Activated CD4-positive, alpha-beta T cell treated with anti-CD3 and anti-CD28 coated beads, Interleukin-2, amount 10 ng/mL, durations not matched to agents 24 days and 14 days (primary cell): ENCODE measurements at places on chromosomes 11 and 22. TPM values are rescaled to one million over a fixed set of nuclear protein-coding genes. Genes with fewer than 3 reads are reported as not detected.

DNA sequence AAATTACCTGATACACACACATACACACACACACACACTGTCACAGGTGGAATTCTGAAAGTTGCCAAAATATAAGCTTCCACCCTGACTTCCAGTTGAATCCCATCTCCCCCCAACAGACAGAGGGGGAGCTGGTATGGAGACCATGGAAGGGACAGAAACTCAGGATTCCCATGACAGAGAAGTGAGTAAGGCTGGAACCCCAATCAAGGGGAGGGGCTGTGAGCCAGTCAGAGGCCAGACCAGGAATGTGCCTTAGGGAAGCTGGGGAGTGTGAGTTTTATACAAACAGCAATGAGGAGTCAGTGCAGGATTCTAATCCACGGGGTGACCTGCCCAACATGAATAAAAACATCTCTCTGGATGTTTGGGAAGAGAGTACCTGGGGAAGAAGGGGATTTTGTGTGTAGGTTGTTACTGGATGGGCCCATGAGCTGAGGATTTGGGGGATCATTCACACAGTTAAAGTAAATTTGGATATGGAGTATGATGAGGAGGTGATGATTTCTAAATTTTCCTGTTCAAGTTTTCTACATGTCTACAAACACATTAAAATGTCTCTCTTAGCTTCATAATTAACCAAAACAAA is 38.7 kb upstream of the TOP3B start:
- DNase-seq, result no peak
- peaks cover 11% of the 10 kb centered on the region for H3K27me3 ChIP-seq
- H3K4me3 ChIP-seq, result no peak overlapping the region
- H3K4me1 ChIP-seq, result peaks cover 3% of the 10 kb centered on the region
- H3K27ac ChIP-seq, result no peak overlapping the region

The KRTAP5-1 gene
- total RNA-seq, result not detected in 2 replicates

The TIMM10B gene
- 41.3 and 47.4 TPM in 2 replicates for total RNA-seq

The ARFGAP2 gene
- 98.3 and 109 TPM in 2 replicates for total RNA-seq

DNA sequence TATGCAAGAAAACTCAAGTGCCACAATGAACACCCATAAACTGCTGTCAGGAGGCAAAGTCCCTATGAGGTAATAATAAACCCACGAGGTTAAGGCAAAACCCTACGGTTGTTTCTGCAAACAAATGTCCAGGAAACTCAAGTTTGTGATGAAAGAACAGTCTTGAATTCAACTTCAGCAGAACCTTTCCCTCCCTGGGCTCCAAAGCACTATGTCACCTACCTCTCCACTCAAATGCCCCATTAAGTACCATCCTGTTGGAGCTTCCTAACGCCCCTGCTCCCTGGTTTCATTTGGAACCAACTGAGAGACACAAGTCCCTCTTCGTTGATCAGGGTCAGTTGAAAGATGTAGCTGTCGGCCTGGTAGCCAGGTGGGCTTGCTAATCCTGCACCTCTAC is 2.6 kb upstream of the C11orf91 start:
- H3K4me3 ChIP-seq, result no peak overlapping the region
- peaks cover 5% of the 10 kb centered on the region for H3K27me3 ChIP-seq
- DNase-seq, result no peak
- no peak overlapping the region for H3K27ac ChIP-seq
- H3K36me3 ChIP-seq, result peaks cover 8% of the 10 kb centered on the region

The OR6T1 gene
- total RNA-seq, result not detected in 2 replicates

DNA sequence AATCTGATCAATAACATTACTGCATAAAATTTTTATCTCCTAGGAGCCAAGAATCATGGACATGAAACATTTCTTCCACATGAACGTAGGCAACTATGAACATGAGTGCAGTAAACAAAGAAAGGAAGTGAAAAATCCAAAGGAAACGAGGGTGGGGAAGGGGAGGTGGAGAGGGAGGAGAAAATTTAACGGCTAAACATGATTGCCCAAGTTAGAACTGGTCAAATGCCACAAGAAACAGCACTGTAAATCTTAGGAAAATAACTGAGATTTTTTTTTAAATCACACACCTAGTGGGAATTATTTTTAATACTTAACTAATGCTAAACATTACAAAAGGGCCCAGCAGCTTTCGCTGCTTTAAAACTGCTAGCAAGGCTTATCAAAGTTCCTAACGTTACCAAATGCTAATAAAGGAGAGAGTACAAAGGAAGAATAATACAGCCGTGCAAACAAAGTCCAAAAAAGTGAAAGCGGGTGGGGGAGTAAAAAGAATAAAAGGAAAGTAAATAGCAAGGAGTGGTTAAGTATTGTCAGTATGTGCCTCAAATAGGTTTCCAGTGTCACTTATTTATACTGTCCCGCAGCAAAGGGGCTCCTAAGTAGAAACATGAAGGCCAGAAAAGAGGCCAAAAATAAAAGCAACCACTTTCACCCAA is 13.7 kb downstream of the NARS2 start:
- peak overlapping the region; percentile 64 for H3K4me3 ChIP-seq
- peak overlapping the region; percentile 84 for H3K27ac ChIP-seq
- no peaks in the 10 kb centered on the region for H3K27me3 ChIP-seq
- peaks cover 55% of the 10 kb centered on the region for H3K4me1 ChIP-seq
- H3K36me3 ChIP-seq, result peaks cover 44% of the 10 kb centered on the region

The NXPE1 gene
- total RNA-seq, result not detected in 2 replicates

DNA sequence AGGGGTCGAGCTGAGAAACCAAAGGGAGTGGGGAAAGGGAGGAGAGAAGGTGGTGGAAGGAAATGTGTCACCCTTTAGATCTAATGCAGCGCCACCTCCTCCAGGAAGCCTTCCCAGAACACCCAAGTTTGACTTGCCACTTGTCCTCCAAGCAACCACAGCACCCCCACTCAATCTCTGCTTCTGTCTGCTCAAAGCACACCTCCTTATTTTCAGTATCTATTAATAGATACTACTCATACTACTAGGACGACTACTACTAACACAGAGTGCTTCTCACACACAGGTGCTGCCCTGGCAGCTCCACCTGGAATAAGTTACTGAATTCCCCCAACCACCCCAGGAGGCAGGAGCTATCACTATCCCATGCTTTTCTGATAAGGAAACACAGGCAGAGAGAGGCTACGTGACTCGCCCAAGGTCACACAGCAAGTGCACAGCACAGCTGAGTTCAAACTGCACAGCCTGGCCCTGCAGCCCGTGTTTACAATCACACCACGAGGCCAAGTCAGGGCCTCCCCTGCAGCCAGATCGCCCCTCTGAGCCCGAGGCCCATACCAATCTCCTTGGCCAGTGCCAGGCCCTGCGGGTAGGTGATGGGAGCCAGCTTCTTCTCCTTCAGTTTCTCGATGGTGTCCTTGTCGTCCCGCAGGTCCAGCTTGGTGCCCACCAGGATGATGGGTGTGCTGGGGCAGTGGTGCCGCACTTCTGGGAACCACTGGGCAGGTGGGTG is 13.2 kb downstream of the RAC2 start:
- H3K27ac ChIP-seq, result peak overlapping the region; percentile 95
- H3K4me1 ChIP-seq, result peaks cover 82% of the 10 kb centered on the region
- peak overlapping the region; percentile 79 for H3K4me3 ChIP-seq
- peaks cover 81% of the 10 kb centered on the region for H3K36me3 ChIP-seq

The SCN2B gene
- total RNA-seq, result 0.02 and 0.05 TPM in 2 replicates

DNA sequence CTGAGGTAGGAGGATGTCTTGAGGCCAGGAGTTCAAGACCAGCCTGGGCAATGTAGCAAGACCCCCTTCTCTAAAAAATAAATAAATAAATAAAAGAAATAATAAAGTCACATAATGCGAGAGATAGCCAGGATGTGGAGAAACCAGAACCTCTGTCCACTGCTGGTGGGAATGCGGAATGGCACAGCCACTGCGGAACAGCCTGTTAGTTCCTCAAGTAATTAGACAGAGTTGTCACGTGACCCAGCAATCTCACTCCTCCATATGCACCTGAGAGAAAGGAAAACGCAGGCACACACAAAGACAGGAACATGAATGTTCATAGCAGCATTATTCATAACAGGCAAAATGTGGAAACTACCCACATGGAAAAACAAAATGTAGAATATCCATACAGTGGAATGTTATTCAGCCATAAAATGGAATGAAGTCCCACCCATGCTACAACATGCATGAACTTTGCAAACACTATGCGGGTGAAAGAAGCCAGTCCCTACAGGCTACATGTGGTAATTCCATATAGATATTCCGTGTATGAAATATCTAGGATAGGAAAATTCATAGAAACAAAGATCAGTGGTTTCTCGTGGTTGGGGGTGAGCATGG is 27.4 kb downstream of the LIF start:
- H3K27me3 ChIP-seq, result no peaks in the 10 kb centered on the region
- H3K4me3 ChIP-seq, result no peak overlapping the region
- peaks cover 73% of the 10 kb centered on the region for H3K4me1 ChIP-seq

GRCh38 chr11:2307501-2308331 is 5.9 kb downstream of the TSPAN32 start:
- DNase-seq, result no peak
- no peak overlapping the region for H3K4me3 ChIP-seq
- peaks cover 19% of the 10 kb centered on the region for H3K4me1 ChIP-seq
- H3K36me3 ChIP-seq, result no peaks in the 10 kb centered on the region

The ZNF70 gene
- 2.5 and 2.6 TPM in 2 replicates for total RNA-seq

The E2F8 gene
- 27.4 and 29.0 TPM in 2 replicates for total RNA-seq

DNA sequence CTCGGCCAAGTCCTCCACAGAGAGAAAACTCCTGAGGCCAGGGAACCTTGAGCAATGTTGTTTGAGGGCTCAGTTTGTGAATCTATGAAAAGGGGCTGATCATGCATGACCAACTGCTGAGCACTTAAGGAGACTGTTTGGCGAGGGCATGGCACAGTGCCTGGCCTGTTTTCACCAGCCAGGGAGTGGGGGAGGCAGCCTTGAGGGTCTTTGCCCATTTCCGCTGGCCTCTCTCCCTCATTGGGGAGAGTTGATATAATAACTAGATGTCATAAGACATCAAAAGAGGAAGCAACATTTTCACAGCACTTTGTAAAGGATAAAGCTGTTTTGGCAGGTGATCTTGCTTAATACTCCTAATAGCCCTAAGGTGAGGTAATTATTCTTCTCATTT is 110.6 kb downstream of the TP53I11 start:
- no peak for DNase-seq
- H3K4me3 ChIP-seq, result no peak overlapping the region
- peaks cover 25% of the 10 kb centered on the region for H3K27me3 ChIP-seq
- no peak overlapping the region for H3K27ac ChIP-seq

The DMC1 gene
- total RNA-seq, result 14.2 and 14.3 TPM in 2 replicates

DNA sequence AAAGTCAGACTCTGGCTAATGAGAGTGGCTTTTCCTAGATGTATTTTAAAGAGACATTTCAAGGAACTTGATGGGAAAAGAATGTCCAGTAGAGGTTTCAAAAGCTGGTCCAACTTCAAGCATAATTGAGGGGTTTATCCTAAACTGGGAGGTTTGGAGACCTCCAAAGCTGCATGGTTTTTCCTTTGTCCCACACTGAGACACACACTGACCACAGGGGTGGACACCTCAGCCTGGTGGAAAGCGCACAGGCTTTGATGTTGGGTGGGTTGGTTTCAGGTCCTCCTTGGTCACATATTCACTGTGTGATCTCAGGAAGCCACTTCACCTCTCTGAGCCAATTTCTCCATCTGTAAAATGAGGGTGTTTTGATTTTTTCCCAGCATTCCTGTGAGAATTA is 4.0 kb downstream of the SPON1 start:
- H3K27ac ChIP-seq, result no peak overlapping the region
- no peak for DNase-seq
- H3K4me1 ChIP-seq, result peaks cover 23% of the 10 kb centered on the region

- H3K27ac ChIP-seq, result no peak overlapping the region
- peaks cover 34% of the 10 kb centered on the region for H3K4me1 ChIP-seq
- H3K27me3 ChIP-seq, result peaks cover 1% of the 10 kb centered on the region
- no peak overlapping the region for H3K4me3 ChIP-seq
Observed at GRCh38 chr11:122672892-122673291, 17.4 kb downstream of the UBASH3B start.

DNA sequence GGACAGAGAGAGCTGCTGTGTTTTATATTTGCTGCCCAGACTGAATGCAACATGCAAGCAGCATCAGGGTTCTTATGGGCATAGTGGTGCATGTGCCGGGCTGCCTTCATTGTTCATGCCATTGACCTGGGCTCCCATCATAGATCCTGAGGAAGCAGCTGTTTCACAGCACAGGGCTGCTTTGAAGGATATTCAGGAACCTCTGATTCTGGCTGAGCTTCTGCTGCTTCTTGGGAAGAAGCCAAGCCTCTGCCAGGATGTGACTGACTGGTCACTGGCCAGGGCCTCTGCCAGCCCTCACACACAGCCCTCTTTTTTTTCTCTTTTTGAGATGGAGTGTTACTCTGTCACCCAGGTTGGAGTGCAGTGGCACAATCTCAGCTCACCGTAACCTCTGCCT is 43.3 kb downstream of the CYB5R2 start:
- no peaks in the 10 kb centered on the region for H3K27me3 ChIP-seq
- H3K36me3 ChIP-seq, result no peaks in the 10 kb centered on the region
- no peak overlapping the region for H3K4me3 ChIP-seq

The KLHL22 gene
- 16.9 and 17.7 TPM in 2 replicates for total RNA-seq

The BCO2 gene
- 0.83 and 1.1 TPM in 2 replicates for total RNA-seq

DNA sequence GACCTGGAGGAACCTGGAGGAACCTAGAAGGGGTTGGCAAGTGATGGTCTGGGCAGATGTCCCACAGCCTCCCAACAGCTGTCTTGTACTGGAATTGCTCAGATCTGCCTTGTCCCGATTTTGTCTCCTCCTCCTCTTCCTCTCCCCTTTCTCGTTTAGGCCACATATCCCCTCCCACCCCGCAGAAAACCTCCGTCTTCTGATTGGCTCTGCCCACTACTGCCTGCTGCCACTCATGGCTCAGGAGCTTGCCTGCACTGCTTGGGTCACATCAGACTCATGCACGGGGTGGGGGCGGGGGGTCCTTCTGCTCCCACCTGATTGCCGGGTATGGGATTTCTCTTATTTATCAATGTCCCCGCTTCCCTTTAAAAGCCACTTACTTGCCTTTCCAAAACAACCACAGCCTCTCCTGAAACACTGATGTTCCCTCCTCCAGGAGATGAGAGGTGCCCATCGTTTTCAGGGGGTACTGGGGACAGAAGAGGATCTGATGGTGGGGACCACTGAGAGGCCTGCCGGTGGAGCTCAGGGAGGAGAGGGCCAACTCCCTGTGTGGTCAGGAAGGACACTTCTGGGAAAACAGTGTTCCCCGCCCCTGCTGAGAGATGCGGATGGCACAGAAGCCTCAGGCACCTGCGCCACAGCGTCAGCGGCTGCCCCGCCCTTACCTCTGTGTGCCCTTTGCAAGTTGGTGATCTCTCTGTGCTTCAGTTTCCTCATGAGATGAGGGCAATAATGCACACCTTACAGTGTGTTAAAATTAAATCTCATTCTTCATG is 14.7 kb downstream of the TOM1 start:
- DNase-seq, result no peak
- no peaks in the 10 kb centered on the region for H3K36me3 ChIP-seq
- H3K27me3 ChIP-seq, result no peaks in the 10 kb centered on the region

- H3K4me1 ChIP-seq, result no peaks in the 10 kb centered on the region
- no peak for DNase-seq
- peaks cover 3% of the 10 kb centered on the region for H3K27me3 ChIP-seq
- H3K27ac ChIP-seq, result no peak overlapping the region
- H3K36me3 ChIP-seq, result no peaks in the 10 kb centered on the region
- H3K4me3 ChIP-seq, result no peak overlapping the region
Observed at GRCh38 chr11:61718621-61719302, 33.7 kb upstream of the MYRF start.
